ENCODE measurements at places on chromosomes 12 and 14.

DNA sequence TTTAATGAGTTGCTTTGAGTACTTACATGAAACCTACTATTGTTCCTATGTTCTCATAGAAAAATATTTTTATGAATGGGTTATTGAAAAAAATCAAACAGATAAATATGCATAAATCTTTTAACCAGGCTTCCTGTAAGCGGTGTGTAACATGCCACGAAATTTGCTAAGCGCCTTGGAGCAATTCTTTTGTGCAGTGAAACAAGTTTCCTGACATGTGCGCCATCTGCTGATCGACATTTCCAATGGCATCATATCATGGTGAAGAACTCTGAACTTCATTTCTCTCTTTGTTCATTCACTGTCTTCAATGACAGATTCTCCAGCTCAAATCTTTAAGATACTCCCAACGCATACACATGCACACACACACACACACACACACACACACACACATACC, 145.6 kb upstream of the NAV3 start:
- DNase-seq = peak; percentile 82

- no peak for DNase-seq
Measured at GRCh38 chr14:50014809-50015430, 101.5 kb downstream of the VCPKMT start.

DNA sequence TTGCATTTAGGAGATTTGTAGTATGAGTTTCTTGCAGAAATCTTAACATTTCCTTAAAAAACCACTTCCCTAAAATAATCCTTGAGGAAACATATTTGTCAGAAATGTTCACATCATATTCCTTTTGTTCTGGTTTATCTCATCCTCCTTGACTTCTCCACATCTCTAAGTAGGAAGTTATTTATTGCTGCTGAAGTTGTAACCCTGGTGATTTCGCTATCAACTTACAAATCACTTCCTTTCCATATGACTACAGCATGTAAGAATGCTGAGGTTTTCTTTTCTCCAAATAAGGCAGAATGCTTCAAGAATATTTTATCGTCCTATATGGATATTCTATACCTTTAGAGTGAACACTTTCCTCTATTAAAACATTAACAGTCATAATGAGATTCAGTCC, 751.7 kb downstream of the NRXN3 start:
- peak; percentile 2 for DNase-seq

DNA sequence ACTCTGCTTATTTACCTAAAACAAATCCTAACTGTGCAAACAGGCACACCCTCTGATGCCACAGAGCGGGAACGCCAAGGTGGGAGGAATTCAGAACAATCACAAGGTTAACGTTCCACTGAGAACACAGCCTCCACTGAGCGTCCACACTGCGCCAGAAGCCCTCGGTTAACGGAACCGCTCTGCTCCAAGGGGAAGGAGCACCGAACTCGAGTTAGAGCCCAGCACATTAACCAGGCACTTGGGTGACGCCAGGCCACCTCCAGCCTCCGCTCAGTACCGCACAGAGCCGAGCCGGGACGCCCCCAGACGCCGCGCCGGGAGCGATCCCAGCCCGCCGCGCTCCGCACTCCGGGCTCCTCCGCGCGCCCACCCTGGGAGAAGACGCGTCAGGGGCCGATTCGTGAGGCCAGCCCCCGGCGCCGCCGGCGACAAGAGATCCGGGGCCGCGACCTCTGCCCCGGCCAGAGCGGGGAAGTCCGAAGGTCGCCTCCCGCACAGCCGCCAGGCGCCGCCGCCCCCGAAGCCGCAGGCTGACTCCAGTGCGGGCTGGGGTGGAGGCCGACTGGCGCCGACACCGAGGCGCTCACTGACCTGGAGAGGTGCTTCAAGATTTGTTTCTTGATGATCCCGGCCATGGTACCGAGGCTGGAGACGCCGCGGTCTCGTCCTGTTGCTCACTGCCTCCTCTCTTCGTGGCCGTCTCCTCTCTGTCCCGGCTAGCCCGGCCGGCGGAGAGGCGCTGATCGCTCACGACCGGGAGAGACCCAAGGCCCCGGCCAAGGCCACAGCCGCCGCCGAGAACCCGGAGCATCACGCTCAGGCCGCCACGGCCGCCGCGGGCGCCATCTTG, 450 bp downstream of the BLTP3B start:
- DNase-seq = peak; percentile 57

DNA sequence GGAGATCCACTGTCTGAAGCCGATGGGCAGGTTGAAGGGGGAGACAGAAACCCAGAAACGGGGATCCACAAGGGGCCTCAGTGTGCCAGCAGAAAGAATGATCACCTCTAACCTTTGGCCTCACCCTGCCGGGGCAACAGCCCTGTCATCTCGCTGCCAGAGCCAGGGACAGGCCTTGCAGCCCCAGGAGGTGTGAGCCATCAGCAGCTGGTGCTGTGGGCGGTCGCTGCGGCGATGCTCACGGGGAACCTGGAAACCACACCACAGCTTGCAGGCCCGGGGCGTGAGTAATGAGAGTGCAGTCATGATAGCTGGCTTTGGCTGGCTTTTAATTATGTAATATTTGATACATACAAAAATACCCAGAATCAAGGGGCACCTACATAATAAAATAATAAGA, 4.7 kb upstream of the TTC7B start:
- DNase-seq = peak; percentile 90

DNA sequence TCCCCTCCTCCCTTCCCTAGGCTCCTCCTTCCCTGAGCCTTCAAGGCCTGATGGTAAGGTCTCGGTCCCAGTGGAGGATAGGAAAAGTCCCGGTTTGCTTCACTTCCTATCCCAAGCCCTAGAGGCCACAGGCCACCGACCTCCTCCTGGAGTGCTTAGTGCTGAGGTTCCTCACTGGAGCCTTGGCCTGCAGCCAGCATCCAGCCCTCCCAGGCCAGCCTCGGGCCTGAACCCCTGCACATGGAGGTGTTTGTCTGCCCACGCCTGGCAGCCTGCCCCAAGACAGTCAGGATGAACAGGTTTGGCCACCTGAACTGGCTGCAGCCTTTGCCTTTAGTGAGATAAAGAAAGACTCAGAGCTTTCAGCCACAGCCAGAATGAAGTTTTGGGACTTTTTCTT, 15.8 kb upstream of the KRT7 start:
- peak; percentile 51 for DNase-seq

GRCh38 chr12:53950789-53951576, 3.7 kb upstream of the HOXC12 start:
- no peak for DNase-seq

GRCh38 chr12:50914872-50915484, 37.4 kb upstream of the HIGD1C start:
- DNase-seq = no peak

- peak; percentile 78 for DNase-seq
Measured at GRCh38 chr14:77181603-77182437, at the start of gene TMEM63C. TMEM63C (plus strand) TSS chr14:77181798; CDS start chr14:77218814, 37,016 bp downstream.

DNA sequence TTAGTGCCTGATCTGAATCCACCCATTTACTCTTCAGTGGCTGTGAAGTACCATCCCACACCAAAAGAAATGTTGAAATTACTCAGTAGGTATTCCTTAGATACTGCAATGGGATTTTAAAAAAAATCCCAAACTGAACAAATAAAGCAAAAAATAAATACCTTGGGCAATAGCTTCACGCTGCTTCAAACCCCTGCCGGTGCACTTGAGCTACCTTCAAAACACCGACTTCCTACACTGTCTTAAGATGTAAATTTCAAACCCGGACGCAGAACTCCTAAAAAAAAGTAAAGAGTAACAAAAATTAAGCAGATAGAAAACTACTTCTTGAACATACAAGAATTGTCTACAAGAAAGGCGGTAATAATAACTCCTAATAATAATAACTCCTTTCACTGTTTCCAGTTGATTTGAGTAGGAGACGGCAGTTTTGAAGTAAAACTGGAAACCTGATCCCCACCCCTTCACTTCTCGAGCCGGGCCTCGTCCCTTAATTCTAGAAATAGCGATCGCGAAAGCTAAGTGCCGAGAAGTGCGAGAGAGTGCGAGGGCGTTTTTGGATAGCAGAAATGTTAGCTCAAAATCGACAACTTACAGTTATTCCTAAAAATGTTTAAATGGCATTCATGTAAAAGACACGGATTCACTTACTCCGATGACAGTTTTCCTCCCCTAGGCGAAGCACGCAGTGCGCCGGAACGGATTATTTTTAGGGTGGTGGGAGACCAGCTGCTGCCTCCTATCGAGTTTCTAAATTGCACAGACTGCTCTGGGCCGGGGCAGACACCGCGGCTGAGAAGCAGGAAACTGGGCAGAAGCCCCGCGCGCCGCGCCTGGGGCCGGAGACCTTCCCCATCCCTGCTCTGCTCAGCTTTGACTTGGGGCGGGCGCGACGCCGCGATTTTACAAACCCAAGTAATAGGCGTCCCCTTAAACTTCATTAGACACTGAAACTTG, at the start of gene ABCC9:
Gene ABCC9, minus strand, starts transcription at position 878 of the 957 bp plus-strand sequence. CDS start 4,752 bp downstream, outside the sequence.
- DNase-seq = peak; percentile 7

DNA sequence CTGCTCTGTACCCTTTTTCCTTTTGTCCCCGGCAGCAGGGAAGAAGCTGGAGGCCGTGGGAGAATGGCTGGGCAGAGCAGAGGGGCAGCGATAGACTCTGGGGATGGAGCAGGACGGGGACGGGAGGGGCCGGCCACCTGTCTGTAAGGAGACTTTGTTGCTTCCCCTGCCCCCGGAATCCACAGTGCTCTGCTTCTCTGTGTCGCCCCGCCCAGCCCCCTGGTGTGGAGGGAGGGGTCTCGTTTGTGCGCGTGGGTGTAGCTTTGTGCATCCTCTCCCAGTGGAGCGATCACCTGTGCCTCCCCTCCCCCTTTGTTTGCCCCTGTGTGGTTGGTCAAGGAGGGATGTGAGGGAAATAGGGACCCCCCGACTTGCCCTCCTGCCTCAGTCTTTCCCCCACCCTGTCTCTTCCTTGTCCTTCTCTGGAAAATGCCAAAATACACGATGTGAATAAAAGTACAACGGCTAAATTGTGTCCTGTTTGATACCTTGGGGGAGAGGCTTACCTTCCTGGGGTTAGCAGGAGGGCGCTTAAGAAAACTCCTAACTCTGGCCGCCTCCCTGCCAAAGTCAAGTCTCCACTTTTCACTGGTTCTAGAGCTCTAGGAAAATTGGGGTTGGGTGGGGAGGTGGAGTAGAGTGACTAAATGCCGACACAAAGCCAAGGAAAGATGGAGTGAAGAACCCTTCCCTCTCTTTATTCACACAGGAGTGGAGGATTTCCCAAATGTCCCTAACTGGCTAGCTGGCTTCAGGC, 990 bp upstream of the TPI1 start:
- DNase-seq = no peak

GRCh38 chr14:56805201-56805991, 4.9 kb downstream of the OTX2 start:
- DNase-seq = no peak

DNA sequence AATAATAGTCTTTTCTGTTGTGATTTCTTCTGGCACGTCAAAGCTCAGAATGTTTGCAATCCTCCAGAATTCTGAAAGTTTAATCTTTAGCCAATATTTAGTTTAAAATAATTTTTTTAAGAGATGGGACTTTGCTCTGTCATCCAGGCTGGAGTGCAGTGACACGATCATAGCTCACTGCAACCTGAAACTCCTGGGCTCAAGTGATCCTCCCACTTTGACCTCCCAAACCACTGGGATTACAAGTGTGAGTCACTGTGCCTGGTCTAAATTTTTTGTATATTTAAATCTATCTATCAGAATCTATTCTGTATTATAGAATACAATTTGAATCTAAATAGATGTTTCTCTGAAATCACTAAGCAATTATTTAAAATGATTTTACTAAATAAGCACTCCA, 572.7 kb downstream of the VRK1 start:
- DNase-seq = peak; percentile 41

GRCh38 chr12:29072631-29073030, 76.4 kb upstream of the FAR2 start:
- no peak for DNase-seq

DNA sequence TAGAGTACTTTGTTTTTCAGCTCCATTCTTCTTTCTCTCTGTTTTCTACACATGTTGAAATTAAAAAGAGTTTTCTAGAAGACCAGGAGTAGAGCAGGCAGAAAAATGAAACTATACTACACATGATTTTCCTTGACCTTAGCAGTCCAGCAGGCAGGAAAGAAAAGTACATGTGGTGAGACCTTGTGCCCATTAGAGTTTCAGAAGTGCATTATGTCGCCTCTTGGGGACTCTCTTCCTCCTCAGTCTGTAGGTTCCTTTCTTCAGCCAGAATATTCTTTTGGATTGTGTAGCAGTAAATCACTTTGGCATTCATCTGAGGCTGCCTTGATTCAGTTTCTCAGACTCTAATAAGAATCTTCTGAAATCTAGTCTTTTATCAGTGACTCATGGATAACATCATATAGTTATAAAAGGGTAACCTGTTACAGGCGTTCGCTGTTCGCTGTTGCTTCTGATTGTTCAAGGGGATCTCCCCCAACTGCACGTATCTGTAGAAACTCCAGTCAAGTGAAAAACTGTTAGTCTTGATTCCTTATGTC, 161.8 kb downstream of the ANO4 start:
- no peak for DNase-seq

DNA sequence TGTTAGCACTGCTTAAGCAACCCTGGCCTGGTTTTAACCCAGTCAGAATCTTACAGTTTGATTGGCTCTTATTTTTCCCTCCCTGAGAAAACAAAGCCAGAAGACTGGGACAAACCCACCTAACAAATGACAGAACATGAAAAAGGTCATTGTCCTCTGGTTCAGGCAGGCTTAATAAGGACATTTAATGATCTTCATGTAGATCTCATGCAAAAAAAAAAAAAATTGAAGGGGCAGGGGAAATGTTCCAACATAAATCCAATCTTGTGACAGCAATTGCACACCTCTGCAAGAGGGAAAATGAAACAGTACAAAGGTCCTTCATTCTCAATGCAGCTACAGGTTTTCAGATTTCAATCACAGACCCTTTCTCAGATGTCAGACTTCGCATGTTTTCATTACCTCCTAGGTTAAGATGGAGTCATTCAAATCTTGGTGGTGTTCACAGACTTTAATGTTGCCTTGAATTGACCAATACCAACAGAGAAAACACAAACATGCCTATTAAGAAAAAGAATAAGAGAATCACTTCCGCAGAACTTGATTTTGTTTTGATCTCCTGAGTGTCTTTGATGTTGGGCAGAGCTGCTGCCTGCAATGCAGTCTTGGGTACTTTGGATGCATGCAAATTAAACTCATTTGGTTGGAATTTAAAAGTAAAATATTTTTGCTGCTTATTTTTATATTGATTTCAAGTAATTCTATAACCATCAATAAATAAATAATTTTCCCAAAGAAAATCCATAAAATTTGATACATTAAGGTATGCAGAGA, 359.0 kb downstream of the BTG1 start:
- DNase-seq = no peak
